Activated gamma-delta T cell treated with Interleukin-2 at 50 U/mL for 16 hours (primary cell): ENCODE measurements at places on chromosomes 12 and 14.

- DNase-seq, result no peak
Observed at GRCh38 chr14:81625343-81625742, 91.7 kb upstream of the SEL1L start.

DNA sequence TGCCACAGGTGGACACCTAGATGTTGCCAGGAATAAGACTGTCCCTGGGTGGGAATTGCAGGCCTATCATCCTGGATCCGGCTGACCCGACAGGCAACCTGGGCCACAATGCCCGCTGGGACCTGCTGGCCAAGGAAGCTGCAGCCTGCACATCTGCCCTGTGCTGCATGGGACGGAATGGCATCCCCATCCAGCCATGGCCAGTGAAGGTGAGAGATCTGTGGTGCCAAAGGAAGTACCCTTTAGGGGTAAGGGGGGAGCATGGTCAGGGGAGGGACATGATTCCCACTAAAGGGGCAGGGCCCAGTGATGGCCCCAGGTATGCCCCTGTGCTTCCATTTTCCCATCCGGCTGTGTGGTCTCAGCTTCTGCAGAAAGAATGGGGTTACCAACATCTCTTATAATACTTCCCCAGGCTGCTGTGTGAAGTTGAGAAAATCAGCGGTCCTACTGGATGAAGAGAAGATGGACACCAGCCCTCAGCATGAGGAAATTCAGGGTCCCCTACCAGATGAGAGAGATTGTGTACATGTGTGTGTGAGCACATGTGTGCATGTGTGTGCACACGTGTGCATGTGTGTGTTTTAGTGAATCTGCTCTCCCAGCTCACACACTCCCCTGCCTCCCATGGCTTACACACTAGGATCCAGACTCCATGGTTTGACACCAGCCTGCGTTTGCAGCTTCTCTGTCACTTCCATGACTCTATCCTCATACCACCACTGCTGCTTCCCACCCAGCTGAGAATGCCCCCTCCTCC is 8.6 kb upstream of the OAS2 start:
- no peak for DNase-seq

DNA sequence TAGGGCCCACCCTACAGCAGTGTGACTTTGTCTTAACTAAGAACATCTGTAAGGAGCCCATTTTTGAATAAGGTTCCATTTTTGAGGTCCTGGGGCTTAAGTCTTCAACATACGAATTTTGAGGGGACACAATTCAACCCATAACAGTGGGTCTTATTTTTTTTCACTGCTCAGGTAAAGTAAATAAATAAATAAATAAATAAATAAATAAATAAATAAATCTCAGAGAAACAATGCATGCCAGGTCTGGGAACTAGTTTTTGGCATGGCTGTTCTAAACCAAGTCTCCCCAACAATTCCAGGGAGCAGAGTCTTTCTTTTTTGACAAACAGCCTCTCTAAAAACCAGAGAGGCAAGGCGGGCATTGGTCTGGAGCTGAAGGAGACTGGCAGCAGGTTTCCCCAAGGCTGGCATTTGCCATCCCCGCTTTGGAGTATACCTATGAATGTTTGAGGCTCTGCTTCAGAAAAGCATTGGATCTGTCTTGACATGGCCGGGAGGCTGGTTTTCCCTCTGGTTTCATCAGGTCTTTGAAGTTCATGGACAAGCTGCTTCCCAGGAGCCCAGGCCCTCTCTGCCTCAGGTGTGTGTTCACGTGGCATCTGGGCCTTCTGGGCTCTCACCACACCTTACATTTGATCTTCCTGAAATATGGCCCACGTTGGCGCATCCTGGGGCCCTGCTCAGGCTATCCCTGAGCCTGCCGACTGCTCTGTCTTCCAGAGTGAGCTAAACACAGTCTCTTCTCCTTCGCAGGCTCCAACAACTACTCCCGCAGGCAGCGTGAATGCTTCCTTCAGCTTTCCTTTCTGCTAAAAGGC is 545.2 kb downstream of the BCL11B start:
- DNase-seq, result no peak

DNA sequence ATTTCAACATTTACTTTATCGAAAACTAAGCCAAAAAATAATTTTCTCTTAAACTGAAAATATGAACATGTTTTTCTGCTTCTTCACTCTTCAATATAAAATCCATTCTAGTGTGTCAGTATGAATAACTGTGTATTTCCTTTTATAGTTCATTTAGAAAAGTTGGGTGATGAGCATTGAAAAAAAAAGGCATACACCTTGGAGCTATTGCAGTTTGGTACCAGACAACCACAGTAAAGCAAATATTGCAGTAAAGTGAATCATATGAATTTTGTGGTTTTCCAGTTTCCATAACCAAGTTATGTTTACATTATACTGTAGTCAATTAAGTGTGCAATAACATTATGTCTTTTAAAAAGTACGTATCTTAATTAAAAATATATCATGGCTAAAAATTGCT is 195.0 kb upstream of the FOXG1 start:
- DNase-seq, result no peak

DNA sequence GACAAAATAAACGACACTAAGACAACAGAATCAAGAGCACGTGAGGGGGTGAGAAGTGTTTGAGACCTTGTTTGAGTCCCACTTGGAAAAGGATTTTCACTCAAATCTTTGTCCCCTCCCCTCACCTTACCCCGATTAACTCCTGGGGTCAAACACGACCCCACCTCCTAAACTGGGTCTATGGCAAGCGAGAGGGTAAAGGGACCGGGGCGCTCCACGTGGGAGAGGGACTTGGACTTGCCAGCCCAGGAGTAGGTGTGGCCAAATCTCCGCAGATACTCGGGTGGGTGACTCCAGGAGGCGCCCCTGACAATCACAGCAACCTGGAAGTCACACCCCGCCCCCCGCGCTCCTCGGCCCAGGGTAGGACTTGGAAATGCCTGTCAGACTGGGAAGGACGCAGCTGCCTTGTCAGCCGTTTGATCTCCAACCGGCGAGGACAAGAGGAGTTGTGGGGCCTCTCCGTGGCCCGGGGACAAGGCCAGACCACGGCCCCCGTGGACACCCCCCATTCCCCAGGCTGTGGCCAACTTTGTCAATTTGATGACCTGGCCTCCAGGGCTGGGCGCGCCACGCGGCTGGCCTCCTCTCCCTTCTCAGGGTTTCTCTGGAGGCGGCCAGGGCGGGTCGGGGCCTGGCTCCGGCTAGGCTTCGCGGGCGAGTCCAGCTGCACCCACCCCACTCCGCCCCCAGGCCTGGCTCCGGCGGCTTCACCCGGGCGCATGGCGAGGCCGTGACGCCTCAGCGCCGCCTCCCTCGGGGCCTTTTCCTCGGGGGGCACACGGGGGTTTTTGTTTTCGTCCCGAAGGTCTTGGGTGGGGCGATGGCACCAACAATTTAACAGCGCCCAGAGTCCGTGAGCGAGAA is 1.1 kb upstream of the BCL11B start:
- no peak for DNase-seq

DNA sequence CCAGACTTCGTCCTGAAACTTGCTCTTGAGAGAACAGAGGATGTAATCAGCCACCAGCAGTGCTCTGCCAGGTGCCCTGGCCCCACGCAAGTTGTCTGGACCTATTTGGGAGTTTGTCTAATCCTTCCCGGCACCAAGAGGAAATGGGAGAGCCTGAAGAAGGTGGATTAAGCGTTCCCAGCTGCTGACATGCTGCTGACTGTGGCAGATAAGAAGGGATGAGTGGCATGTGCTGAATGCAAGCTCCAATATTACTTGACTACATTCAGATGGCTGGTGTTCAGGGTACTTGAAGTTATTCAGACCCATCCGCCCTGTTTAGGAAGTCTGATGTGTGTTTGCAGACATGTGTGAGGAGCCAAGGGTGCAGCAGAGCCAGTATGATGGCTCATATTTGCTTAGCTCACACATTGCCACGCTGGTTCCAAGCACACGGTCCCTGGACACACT is 440.6 kb upstream of the CCDC196 start:
- DNase-seq, result no peak

DNA sequence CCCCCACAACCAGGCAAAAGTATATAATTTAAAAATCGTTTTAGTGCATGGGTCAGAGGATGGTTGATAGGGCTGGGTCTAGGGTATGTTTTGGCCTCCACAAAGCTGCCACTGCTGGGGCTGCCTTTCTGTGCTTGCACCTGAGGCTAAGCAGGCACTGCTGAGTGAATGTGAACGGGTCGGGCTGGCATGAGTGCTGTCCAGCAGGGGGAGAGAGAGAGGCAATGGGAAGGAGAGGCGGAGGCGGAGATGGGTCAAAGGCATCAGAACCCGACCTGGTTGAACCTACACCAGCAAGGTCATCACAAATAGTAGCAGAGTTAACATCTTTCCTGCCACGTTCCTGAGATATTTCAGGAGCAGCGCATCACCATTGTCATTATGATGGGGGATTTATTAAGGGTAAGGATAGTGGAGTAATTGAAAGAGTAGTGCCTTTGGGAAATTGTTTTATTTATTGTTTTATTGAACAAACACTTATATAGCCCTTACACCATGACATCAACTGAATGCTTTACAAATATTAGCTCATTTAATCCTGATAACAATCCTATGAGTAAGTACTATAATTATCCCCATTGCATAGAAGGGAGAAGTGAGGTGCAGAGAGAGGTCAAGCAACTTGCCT is 5.8 kb upstream of the NRXN3 start:
- DNase-seq, result no peak

DNA sequence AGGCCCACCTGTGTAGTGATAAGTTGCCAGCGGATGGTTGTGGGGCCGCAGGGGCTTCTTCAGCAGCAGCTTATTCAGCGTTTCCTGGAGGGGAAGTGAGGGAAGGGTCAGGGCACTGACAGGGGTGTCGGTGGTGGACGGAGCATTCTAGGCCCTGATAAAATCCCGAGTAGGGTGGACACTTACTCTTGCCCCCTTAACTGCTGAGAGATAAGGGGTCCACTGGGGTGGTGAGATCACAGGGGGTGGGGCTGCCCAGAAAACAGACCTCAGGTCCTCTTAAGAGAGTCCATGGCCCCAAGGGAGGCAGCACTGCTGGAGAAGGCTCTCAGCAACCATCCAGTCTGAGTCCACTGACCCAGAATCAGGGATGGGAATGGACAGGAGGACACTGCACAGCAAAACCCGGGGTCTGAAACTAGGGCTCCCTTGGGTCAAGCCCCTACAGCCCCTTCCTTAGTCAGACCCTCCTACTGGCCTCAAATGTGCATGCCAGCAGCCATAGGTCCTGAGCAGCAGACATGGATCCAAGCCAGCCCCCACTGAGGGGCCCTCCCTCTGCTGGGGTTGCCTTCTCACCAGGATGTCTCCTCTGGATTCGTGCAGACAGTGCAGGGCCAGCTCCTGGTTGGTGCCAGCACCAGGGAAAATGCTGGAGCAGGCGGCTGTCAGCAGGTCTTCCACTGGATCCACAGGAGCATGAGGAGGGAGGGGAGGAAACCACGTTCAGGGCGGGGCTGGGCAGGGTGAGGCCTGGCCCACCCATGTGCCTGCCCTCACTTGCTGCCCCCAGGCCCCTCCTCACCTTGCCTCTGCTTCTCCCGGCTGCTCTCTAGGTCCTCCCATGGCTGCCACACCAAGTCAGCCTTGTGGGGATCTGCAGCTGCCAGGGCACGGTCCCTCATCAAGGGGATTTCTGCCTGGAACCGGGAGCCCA is 12.1 kb upstream of the PNMA1 start:
- DNase-seq, result no peak

DNA sequence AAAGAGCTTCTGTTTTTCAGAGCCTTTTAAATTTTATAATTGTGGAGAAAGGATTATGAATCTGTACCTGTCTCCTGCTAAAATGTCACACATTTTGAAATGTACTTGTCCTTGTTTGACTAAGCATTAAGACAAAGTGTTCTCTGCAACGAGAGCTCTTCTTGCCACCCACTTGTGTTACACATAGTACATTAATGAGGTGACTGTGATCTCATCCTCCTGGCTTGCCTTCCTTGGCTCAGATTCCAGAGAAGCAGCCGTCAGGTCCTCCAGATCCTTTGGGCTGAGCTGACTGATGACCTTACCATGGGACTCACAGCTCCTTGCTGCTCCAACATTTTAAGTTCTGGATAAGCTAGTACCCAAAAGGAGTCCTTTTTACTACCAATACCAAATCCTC is 81.4 kb downstream of the BBS10 start:
- DNase-seq, result no peak

DNA sequence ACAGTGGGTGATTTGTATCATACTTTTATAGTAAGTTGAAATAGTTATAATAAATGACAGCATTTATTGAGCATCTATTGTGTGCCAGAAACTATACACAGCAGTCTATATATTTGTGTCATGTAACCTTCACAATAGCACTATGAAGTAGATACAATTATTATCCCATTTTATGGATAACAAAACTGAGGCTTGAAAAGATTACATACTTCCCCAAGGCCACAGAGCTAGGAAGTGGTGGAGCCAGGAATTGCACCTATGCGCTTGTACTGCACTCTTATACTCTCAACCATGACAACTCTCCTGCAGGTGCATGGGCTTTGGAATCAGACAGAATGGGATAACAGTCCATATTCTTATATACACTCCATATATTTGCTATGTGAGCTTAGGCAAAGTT is 110.6 kb upstream of the SOX5 start:
- DNase-seq, result no peak

GRCh38 chr12:89799316-89799715 is 90.7 kb upstream of the ATP2B1 start:
- DNase-seq, result no peak

GRCh38 chr14:96698960-96699539 is 98.1 kb upstream of the VRK1 start:
- no peak for DNase-seq

GRCh38 chr14:99100497-99101270 is 171.3 kb downstream of the BCL11B start:
- no peak for DNase-seq

DNA sequence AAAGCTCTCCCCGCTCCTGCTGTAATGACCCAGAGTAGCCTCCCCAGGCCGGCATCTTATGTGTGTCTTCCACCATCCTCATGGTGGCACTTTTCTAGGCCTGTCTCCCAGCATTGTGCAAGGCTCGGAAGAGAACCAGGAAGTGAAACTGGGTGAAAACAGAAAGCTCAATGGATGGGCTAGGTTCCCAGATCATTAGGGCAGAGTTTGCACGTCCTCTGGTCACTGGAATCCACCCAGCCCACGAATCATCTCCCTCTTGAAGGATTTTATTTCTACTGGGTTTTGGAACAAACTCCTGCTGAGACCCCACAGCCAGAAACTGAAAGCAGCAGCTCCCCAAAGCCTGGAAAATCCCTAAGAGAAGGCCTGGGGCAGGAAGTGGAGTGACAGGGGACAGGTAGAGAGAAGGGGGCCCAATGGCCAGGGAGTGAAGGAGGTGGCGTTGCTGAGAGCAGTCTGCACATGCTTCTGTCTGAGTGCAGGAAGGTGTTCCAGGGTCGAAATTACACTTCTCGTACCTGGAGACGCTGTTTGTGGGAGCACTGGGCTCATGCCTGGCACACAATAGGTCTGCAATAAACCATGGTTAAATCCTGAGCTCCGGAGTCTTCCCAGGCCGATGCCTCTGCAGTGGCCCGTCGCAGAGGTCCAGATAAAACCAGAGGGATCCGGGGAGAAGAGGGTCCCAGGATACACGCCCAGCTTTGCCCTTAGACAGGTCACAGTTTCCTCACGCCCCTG is 15.6 kb downstream of the ACVRL1 start:
- DNase-seq, result no peak

- DNase-seq, result no peak
Observed at GRCh38 chr12:56658921-56659320, 13.1 kb upstream of the ATP5F1B start.

GRCh38 chr12:89690925-89691324 is 17.7 kb downstream of the ATP2B1 start:
- no peak for DNase-seq

GRCh38 chr12:69580074-69580473 is 5.2 kb upstream of the CCT2 start:
- DNase-seq, result no peak
